Stimulated activated CD8-positive, alpha-beta memory T cell treated with anti-CD3 and anti-CD28 coated beads, Interleukin-4, amount 100 ng/mL, for 1 hour (primary cell): ENCODE measurements at places on chromosomes 3 and 15.

GRCh38 chr15:85099195-85099803 lies 117.6 kb downstream of the PDE8A start:
- no peak for DNase-seq

GRCh38 chr15:42046597-42046996 lies 25.8 kb upstream of the PLA2G4E start:
- no peak for DNase-seq

GRCh38 chr3:103499132-103499900 lies 1064.5 kb downstream of the ZPLD1 start:
- DNase-seq, result no peak

- peak; percentile 94 for DNase-seq
Observed at GRCh38 chr15:50908209-50909009, at the start of gene AP4E1. TSS of gene AP4E1 (plus strand) at chr15:50908683. CDS start at chr15:50908779, 96 bp downstream.

- DNase-seq, result no peak
Observed at GRCh38 chr15:89098281-89098680, 10.0 kb downstream of the ABHD2 start.

GRCh38 chr15:88990185-88990679 lies 77.1 kb upstream of the MFGE8 start:
- no peak for DNase-seq

DNA sequence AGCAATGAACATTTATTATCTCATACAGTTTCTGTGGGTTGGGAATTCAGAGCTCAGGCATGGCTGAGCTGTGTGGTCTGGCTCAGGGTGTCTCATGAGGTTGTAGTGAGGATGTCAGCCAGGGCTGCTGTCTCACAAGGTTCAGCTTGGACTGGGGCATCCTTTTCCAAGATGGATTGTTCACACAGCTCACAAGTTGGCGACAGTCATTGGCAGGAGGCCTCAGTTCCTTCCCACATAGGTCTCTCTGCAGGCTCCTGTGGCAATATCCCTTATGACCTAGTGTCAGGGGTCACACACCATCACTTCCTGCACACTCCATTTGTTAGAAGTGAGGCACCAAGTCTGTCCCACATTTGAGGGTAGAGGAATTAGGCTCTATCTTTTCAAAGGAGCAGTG lies 56.0 kb downstream of the RPLP1 start:
- no peak for DNase-seq
